ENCODE measurements at places on chromosomes 2 and 18.

DNA sequence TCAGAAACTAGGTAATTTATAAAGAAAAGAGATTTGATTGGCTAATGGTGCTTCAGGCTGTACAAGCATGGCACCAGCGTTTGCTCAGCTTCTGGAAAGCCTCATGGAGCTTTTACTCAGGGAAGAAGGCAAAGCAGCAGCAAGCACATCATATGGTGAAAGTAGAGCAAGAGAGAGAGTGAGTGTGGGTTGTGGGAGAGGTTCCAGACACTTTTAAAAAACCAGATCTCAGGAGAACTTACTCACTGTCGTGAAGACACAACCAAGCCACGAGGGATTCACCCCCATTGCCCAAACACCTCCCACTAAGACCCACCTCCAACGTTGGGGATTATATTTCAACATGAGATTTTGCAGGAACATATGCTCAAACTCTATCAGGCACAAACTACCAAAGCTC is 554.6 kb upstream of the TNP1 start:
- no peak for DNase-seq

DNA sequence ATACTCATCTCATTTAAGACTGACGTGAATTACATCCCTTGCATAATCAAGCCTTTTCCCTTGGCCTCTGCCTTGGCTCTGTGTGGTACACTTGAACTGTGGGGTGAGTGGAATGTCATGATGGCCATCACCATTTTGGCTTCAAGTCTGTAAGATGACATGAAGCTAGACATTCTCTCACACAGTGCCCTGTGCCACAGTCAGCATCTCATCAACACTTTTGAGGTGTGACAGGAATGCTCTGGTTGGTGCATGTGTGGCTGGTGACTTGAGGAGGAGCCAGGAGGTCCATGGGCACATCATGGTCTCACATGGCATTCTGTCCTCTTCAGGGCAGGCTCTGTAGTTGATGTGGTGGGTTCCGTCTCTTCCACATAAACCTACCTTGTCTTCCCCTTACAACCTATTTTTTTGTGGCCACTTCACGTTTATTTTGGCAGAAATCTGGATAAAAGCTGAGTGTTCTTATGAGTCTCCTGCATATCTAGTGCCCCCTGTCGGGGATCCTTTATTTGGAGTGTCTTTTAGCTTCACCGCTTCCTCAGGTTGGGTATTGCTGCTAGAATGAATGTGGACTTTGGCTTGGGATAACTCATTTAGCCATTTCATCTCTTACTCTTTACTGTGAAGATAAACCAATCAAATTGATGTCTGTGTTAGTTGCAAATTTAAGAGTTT is 28.1 kb downstream of the MAP4K4 start:
- DNase-seq, result no peak

GRCh38 chr2:156329927-156330726 is 2.4 kb downstream of the NR4A2 start:
- no peak for DNase-seq

GRCh38 chr18:58272779-58273435 is 228.9 kb downstream of the NEDD4L start:
- no peak for DNase-seq

DNA sequence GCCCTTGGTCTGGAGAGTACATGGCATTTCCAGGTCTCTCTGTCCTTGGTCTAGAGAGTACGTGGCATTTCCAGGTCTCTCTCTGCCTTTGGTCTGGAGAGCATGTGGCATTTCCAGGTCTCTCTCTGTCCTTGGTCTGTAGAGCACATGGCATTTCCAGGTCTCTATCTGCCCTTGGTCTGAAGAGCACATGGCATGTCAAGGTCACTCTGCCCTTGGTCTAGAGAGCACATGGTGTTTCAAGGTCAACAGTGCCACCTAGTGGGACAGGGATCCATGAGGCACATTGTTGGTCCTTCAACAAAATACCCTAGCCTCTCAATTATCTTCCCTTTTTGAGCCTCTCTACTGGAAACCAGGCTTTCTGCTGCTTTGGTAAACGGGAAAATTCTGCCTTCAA is 250.2 kb downstream of the OTX1 start:
- no peak for DNase-seq
